Glutamatergic neuron (in vitro differentiated cells): ENCODE measurements at places on chromosomes 5 and 9. TPM values are rescaled to one million over a fixed set of nuclear protein-coding genes. Genes with fewer than 3 reads are reported as not detected.

AQP3 gene
- 2.9 TPM for total RNA-seq

IFNA2 gene
- total RNA-seq: not detected

EIF4E1B gene
- not detected for total RNA-seq

FABP6 gene
- 7.7 TPM for total RNA-seq

FTMT gene
- total RNA-seq: not detected

DIRAS2 gene
- total RNA-seq: 0.27 TPM

DOCK8 gene
- total RNA-seq: 0.22 TPM

AMBP gene
- 0.29 TPM for total RNA-seq

ZNF483 gene
- total RNA-seq: 6.5 TPM

VAV2 gene
- 270 TPM for total RNA-seq

C8G gene
- total RNA-seq: 14.5 TPM

COL23A1 gene
- total RNA-seq: 2.9 TPM

KCTD16 gene
- total RNA-seq: 16.9 TPM

PAIP1 gene
- total RNA-seq: 127 TPM

SLC22A4 gene
- 0.37 TPM for total RNA-seq

FGF1 gene
- total RNA-seq: not detected

TAF9 gene
- total RNA-seq: 79.0 TPM

NR6A1 gene
- 51.0 TPM for total RNA-seq

ARHGEF39 gene
- total RNA-seq: 2.6 TPM

SERINC5 gene
- 15.1 TPM for total RNA-seq

TRPM3 gene
- total RNA-seq: 3.3 TPM

PRRC2B gene
- total RNA-seq: 489 TPM

SLC36A3 gene
- not detected for total RNA-seq

ADAMTSL2 gene
- total RNA-seq: 1.3 TPM

ADRA1B gene
- total RNA-seq: 0.66 TPM

CDH6 gene
- total RNA-seq: 178 TPM

VPS13A gene
- total RNA-seq: 43.2 TPM

PCDHGA4 gene
- 8.2 TPM for total RNA-seq

NMUR2 gene
- total RNA-seq: not detected

SOHLH1 gene
- not detected for total RNA-seq

NKD2 gene
- total RNA-seq: 41.7 TPM

DRD1 gene
- total RNA-seq: not detected

PPP2CA gene
- total RNA-seq: 193 TPM

SLC1A1 gene
- 0.10 TPM for total RNA-seq

HMGCR gene
- 362 TPM for total RNA-seq

CAVIN4 gene
- 32.9 TPM for total RNA-seq

CTXN3 gene
- total RNA-seq: not detected

PFDN1 gene
- total RNA-seq: 67.7 TPM

UNC13B gene
- 90.7 TPM for total RNA-seq

PLPPR1 gene
- 7.4 TPM for total RNA-seq

SLC23A1 gene
- total RNA-seq: not detected

UBAC1 gene
- total RNA-seq: 48.4 TPM

ADAMTS13 gene
- total RNA-seq: 27.9 TPM

N4BP3 gene
- 2.2 TPM for total RNA-seq

ENC1 gene
- total RNA-seq: 302 TPM

GARNL3 gene
- total RNA-seq: 14.7 TPM

ANGPTL2 gene
- total RNA-seq: 55.5 TPM

PCDHGB5 gene
- 9.3 TPM for total RNA-seq

KIF12 gene
- total RNA-seq: 0.93 TPM

PAX5 gene
- total RNA-seq: 24.3 TPM

SPINK6 gene
- total RNA-seq: not detected

PPP6C gene
- total RNA-seq: 49.1 TPM

SPAAR gene
- total RNA-seq: not detected

FBP1 gene
- not detected for total RNA-seq

ROR2 gene
- 51.1 TPM for total RNA-seq

ADAMTSL1 gene
- total RNA-seq: 0.91 TPM

HINT2 gene
- 48.1 TPM for total RNA-seq
